ENCODE measurements at places on chromosomes 1 and 21. TPM values are rescaled to one million over a fixed set of nuclear protein-coding genes. Genes with fewer than 3 reads are reported as not detected.

Gene S100A2
- 1.4 TPM for total RNA-seq

Gene HNRNPCL4
- not detected for total RNA-seq

Gene FHL3
- 7.7 TPM for total RNA-seq

Gene CREB3L4
- total RNA-seq = 4.8 TPM

Gene TEKT2
- not detected for total RNA-seq

Gene SYNC
- total RNA-seq = 61.5 TPM

Gene FAAH
- total RNA-seq = 1.6 TPM

Gene NAV1
- total RNA-seq = 123 TPM

Gene GSTM3
- total RNA-seq = 138 TPM

Gene CFHR5
- total RNA-seq = not detected

Gene FHAD1
- 0.42 TPM for total RNA-seq

Gene KRTAP11-1
- not detected for total RNA-seq

Measured in smooth muscle cell of the umbilical artery (primary cell).